ENCODE measurements at places on chromosomes 7 and 10.

- no peak for DNase-seq
Observed at GRCh38 chr10:11437391-11438142, 173.9 kb downstream of the USP6NL start.

GRCh38 chr10:76769161-76769560 is 868.4 kb downstream of the KCNMA1 start:
- DNase-seq, result no peak

DNA sequence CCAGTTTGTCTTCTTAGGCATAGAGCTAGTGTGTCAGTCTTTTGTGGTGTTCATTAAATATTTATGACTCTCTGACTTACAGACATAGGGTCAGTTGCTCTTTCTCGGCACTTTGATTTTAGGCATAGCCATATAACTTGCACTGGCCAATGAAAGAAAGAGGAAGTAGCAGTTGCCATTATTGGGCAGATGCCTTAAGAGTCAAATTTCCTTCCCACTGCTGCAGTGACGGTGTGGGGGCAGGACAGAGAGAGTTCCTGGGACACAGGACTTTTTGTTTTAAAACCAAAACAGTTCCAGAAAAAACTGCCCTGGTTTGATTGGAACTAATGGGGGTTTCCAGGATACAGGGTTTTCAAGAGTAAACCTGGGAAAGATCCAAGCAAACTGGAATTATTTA is 60.2 kb upstream of the PHF14 start:
- DNase-seq, result no peak

DNA sequence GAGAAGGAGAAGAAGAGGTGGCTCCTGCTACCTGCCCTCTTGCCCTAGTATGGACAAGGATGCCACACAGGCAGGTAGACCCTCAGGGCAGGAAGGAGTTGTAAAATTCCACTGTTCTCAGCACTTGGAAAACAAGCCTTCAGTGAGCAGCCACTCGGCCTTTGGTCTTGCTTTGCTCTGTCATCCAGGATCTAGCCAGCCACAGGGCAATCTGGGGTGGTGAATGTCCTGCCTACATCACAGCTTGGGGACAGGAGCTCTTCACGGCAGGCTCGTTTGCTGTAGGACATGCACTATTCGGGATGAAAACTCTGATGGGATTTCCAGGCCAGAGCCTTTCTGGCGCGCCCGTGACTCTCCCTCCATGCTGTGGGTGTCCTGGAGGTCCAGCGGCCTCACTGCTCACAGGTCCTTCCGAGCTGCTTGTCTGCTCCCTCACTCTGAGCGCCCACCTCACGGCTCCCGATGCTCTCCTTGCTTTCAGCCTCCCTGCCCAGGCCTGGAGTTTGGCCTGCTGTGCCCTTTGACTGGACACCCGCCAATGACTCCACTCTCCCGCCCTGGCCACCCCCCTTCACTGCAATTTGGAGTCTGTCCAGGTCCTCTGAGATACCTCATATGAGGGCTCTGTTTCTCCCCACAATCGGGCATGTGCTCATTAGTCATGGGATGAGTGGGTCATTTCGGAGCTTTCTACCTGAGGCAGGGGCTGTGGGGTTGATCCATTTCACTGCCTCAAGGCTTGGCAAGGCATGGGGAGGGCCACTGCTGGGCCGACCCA is 227.2 kb upstream of the GRB10 start:
- DNase-seq, result no peak

- DNase-seq, result no peak
Observed at GRCh38 chr7:118175740-118176139, 8.2 kb upstream of the LSM8 start.

GRCh38 chr10:124037784-124038183 is 55.6 kb downstream of the CHST15 start:
- no peak for DNase-seq

- no peak for DNase-seq
Observed at GRCh38 chr7:85014936-85015660, 171.8 kb downstream of the SEMA3D start.

GRCh38 chr7:95509199-95509598 is 23.5 kb downstream of the ASB4 start:
- DNase-seq, result no peak

DNA sequence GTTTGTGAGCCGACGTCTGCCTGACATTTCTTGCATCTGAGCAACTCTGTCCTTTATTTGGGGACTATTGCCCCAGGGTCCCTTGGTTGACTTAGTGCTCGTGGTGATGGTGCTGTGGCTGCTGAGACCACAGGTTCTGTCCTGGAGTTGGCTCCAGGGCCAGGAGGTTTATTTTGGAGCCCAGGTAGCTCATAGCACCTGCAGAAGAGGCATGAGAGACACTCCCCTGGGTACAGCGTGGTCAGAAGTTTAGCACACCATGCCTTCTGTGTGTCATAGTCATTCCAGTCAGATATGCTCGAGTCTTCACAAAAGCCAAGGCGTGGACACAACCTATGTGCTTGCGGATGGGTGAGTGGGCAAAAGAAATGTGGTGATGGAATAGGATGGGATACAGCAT is 496.9 kb downstream of the TCERG1L start:
- no peak for DNase-seq

- no peak for DNase-seq
Observed at GRCh38 chr10:83955406-83955805, 183.9 kb upstream of the GHITM start.

GRCh38 chr7:17158261-17158660 is 140.2 kb upstream of the AHR start:
- DNase-seq, result no peak

DNA sequence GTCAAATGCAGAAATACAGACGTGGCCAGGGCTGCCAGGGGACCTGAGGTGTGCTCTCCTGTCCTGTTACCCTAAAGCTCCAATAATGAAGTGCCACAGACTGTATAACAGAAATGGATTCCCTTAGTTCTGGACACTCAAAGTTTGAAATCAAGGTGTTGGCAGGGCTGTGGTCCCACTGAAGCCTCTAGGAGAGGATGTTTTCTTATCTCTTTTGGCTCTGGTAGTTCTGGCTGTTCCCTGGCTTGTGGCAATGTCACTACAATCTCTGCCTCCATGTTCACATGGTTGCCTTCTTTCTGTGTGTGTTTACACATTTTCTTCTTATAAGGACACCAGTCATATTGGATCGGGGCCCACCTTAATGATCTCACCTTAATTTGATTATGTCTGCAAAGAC is 15.3 kb upstream of the EEPD1 start:
- DNase-seq, result no peak

- no peak for DNase-seq
Observed at GRCh38 chr7:100152937-100153666, 4.4 kb downstream of the LAMTOR4 start.

GRCh38 chr7:70782796-70783195 is 349.1 kb upstream of the GALNT17 start:
- DNase-seq, result no peak

DNA sequence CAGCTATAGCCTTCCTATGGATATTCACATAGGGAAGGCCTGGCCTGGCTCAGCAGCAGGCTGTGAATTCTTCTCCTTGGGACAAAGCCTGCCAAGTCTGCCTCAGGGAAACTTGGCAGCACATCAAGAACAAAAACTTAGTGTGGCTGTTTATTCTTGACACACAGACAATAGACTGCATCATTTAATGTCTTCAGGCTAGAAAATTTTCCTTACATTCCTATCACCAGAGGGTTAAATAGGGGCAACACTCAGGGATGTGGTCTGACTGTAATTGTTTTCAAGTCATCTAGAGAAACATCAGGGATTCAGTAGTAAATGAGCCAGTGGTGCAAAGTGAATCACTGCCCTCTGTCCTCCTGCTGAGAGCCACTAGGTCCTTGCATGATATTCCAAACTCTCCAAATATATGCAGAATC is 137.3 kb downstream of the SEMA3C start:
- DNase-seq, result no peak

- peak; percentile 24 for DNase-seq
Observed at GRCh38 chr7:91940171-91940570, 491 bp upstream of the AKAP9 start.

DNA sequence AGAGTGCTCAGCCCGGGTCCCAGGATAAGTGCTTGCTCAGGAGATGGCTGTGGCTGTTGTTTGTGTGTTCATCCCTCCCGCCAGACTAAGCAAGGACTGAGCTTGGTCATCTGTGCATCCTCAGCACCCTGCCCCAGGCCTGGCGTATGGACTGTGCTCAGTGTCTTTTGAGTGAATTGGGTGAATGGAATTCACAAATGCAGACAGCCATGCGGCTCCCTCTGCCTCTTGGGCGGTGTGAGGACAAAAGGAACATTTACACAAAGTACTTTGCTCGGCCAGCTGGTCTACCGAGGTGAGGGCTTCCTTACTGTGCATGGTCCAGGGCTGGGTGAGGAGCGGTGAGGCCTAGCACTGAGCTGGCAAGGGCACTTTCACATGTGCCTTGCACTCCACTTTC is 120.2 kb downstream of the CDH23 start:
- DNase-seq, result no peak

DNA sequence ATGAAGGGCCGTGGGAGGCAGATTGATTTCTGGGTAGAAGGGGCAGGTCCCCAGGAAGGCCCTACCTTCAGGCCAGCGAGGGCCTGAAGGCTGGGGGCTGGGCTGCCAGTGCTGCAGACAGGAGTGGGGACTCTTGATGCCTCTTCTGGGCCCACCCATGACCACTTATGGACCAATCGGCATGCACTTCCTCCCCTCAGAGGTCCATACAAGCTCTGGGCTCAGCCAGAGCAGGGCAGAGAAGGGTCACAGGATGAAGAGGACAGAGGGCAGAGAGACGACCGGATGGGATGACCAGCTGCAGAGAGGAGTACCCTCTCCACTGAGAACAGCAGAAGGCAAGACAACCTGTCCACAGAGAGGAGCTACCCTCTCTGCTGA is 120.1 kb downstream of the DYNC2I1 start:
- DNase-seq, result no peak

- DNase-seq, result no peak
Observed at GRCh38 chr7:37671876-37672275, 11.7 kb upstream of the GPR141 start.

- no peak for DNase-seq
Observed at GRCh38 chr7:36900988-36901710, 176.9 kb upstream of the AOAH start.

- no peak for DNase-seq
Observed at GRCh38 chr10:3274414-3274813, 101.8 kb upstream of the PITRM1 start.

GRCh38 chr10:130353928-130354572 is 217.9 kb downstream of the GLRX3 start:
- no peak for DNase-seq

DNA sequence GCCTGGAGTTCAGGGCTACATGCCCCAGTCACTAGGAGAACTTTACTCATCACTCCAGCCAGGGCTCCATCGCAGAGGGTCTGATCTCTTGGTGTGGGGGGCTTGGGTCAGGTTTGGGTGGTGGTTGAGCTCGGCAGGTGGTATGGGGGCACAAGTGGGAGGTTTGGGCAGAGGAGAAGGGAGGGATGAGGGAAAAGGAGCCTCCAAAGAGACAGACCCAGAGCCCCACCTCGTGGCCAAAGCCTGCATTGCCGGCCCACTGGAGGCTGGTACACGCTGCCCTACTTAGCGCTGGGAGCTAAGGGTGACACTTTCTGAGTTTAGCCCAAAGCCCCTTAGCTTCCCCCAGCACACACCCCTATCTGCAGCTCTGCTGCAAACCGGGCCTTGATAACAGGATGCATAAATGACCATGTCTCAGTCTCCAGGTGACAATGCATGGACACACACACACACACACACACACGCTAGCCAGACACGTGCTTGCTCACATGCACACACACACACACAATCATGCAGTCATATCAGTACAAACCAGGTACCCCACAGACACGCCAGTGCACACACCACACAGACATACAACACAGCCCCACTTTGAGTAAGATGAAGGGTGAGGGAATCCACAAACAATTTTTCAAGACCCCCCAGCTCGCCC is 14.7 kb downstream of the LZTS2 start:
- DNase-seq, result no peak

GRCh38 chr10:22560096-22560912 is 154.1 kb downstream of the PIP4K2A start:
- no peak for DNase-seq

- no peak for DNase-seq
Observed at GRCh38 chr7:5631152-5631551, 150.3 kb downstream of the RNF216 start.

- DNase-seq, result no peak
Observed at GRCh38 chr10:124996854-124997215, 54.9 kb downstream of the ZRANB1 start.

- DNase-seq, result no peak
Observed at GRCh38 chr7:6294839-6295238, 22.4 kb upstream of the CYTH3 start.

DNA sequence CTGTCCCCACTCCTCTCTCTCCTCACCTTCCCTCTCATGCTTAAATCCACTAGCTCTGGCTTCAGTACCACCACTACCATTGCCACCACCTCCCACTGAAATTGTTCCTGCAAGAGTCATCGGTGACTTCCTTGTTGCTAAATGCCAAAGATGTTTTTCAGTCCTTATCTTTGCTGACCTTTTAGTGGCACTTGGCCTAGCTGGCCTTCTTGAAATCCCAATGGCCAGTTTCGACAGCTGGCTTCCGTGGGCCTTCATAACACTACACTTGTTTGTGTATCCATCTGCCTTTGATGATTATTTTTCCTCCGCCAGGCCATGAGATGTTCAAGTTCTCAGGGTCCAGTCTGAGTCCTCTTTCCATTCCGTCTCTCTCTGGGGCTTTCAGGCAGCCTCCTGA is 118.2 kb upstream of the NANOS1 start:
- DNase-seq, result no peak

- no peak for DNase-seq
Observed at GRCh38 chr7:111678281-111678680, 116.0 kb upstream of the IMMP2L start.

DNA sequence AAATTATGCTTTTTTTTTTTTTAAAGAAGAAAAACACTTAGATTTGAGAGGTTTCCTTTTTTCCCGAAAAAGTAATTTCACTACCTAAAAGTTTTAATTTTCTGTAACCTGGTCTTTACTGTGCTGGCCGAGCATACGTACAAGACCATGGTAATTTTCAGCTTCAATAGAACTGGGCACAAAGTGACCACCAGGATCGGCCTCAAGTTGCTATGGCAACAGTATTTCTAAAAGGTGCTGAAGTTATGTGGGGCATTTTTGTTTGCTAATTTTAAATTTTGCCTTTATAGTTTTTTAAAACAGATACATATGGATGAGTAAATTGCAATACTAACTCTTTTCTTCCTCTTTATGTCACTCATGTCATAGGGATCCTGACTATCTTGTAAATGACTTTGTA is 69.4 kb downstream of the FAM204A start:
- no peak for DNase-seq

All from forelimb muscle (tissue), 1 donor.